A375 (cell line): ENCODE measurements at places on chromosomes 3 and 15. TPM values are rescaled to one million over a fixed set of nuclear protein-coding genes. Genes with fewer than 3 reads are reported as not detected.

The IGDCC3 gene
- total RNA-seq = 0.08 TPM in 1 of 2 replicates, not detected in the other

The MYO5C gene
- 1.5 and 1.8 TPM in 2 replicates for total RNA-seq

The CORO2B gene
- 9.2 and 10.9 TPM in 2 replicates for total RNA-seq

The GOLGA8S gene
- total RNA-seq = not detected in 2 replicates

The SLMAP gene
- total RNA-seq = 44.6 and 51.2 TPM in 2 replicates

The RASGRP1 gene
- 0.42 TPM in 1 of 2 replicates, not detected in the other for total RNA-seq

The RBP2 gene
- total RNA-seq = not detected in 2 replicates

The TEX55 gene
- not detected in 2 replicates for total RNA-seq

The MAP3K13 gene
- total RNA-seq = 7.1 and 8.2 TPM in 2 replicates
